ENCODE measurements at places on chromosomes 2 and 18.

- DNase-seq, result no peak
Observed at GRCh38 chr18:76314015-76314414, 181.0 kb downstream of the ZNF516 start.

GRCh38 chr2:231541645-231542044 is 11.4 kb upstream of the NMUR1 start:
- no peak for DNase-seq

- no peak for DNase-seq
Observed at GRCh38 chr2:121038031-121038430, 247.0 kb downstream of the TFCP2L1 start.

DNA sequence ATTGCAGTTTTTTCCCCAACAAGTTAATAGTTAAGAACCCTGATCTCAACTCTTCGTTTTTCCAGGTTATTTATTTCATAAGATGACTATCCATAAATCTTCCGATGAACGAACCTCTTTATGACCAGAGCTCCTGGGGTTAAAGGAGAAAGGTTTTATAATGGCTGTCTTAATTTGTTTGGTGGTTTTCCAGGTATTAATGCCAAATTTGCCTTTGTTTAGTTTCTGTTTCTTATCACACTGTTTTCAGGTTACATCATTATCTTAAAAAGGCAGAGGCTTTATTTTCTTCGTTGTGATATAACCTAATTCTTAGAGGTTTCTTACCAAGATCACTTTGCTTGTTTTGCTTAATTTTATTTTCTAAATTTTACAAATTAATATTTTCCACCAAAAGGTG is 10.1 kb downstream of the ZNF638 start:
- DNase-seq, result no peak

GRCh38 chr2:119245076-119245840 is 21.6 kb downstream of the STEAP3 start:
- DNase-seq, result no peak

DNA sequence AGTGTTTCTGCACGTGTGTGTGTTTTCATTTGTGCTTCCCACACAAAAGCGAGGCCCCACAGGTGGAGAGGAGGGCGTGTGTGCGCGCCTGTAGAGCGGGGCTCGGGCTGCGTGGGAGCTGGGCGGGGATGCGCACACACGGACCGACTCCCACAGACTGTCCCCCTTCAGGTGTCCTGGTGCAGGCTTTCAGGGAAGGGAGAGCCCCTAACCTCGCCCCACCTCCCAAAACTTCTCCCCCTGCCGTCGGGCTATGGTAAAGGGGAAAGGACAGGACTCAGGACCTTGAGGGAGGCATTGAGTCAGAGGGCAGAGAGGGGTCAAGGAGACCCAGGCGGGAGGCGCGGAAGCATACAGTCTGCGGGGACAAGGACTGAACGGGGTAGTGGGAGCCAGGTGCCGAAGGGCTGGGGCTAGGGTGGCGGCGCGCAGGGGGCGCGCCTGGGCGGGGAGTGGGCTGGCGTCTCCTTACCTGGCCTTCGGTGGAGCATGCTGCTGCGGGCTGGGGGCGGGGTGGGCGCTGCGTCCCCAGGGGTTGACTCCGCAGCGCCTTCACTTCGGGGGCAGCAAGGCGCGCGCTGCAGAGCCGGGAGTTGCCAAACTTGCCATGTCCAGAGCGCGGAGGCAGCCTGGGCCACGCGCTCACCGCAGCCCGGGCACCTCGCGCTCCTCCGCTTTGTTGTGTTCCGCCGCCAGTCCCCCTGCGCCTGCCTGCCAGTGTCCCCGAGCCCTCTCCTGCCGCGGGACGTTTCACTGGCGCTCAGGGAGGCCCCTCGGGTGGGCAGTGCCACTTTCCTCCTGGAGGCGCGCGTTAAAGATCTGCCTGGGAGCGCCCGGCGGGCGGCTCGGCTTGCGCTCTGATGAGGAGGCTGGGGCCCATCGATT is 302.0 kb downstream of the NCKAP5 start:
- no peak for DNase-seq

DNA sequence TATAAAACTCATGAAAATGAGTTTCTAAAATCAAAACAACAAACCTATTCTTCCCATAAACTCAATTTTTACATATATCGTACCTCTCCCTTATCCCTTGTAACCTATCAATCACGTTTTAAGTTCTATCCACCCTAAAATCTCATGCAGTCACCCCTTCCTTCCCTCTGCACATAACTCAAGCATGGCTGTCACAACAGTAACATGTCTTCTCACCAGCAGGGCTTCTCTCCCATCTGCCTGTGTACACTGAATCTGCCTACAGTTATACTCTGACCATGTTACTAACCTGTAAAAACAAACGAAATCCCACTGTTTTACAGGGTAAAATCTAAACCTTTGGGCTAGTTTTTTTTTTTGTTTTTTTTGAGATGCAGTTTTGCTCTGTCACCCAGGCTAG is 68.2 kb downstream of the MAP4K3 start:
- no peak for DNase-seq

GRCh38 chr2:99648906-99649789 is 159.3 kb upstream of the REV1 start:
- DNase-seq, result no peak

DNA sequence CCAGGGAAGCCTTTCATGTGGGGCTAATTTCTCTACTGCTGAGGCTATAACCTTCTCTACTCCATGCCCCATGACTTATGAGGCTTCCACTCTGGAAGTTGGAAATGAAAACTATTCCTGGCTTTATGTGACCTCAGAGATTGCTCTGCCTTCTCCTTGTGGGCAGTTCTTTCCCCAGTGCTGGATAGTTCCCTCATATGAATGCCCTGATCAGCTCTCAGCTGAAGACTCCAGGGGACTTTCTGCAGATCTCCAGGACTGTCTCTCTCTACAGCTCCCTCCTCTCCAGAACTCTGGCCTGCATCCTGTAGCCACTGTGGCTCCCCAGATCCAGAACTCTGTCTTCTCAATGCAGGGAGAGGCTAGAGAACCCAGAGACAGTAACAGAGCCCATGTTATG is 235.1 kb downstream of the SEPTIN10 start:
- DNase-seq, result no peak

GRCh38 chr2:57368190-57368589 is 678.4 kb upstream of the VRK2 start:
- no peak for DNase-seq

- no peak for DNase-seq
Observed at GRCh38 chr18:73340135-73340977, 472.6 kb upstream of the NETO1 start.

Measured in stimulated activated CD8-positive, alpha-beta memory T cell treated with anti-CD3 and anti-CD28 coated beads, Interleukin-4, amount 100 ng/mL, for 1 hour (primary cell).